ENCODE measurements at places on chromosomes 7 and 10.
A peak's percentile ranks its signal among the peaks of the same experiment; 100 is the strongest.

DNA sequence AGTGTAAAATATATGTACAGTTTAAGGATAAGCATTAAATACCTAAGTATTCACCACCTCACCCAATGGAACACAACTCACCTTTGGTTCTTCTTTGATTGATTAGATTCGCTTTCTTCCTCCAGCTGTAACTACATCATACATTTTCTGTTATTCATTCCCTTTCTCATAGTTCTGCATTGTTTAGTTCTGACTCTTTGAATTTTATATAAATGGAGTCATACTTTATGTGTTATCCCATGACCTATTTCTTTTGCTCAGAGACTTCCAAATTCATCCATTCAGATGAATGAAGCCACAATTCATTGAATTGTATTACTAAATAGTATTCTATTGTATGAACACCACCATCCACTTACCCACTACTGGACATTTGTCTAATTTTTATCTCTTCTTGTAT, 12.3 kb downstream of the THNSL1 start:
- DNase-seq, result no peak

GRCh38 chr7:96734343-96734742, 24.7 kb upstream of the SEM1 start:
- no peak for DNase-seq

DNA sequence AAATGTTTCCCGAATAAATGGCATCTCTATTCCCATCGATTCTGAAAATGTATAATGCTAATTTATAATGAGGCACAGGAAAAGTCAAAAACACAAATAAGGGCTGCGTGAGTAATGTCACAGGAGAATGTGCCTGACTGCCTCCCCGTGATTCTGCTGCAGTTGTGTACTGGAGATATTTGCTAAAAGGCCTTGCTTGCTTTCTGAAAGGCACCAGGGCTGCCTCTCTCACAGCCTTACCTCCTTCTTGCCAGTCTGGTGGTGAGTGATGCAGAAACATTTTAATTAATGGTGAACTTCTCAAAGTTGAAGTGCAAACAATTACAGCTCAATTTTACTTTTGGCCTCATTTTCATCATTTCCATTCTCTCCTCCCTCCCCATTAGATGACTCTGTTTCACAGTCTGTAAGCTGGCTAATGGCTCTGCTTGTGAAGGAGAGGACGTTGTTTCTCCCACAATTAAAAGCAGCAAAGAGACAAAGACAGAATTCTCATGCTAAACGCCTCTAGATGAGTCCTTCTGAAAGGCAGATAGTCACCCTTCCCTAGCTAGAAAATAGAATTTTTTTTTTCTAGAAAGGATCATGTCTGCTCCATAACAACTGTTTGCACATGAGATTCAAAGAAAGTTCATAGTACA, 377.6 kb downstream of the MDFIC start:
- no peak for DNase-seq

DNA sequence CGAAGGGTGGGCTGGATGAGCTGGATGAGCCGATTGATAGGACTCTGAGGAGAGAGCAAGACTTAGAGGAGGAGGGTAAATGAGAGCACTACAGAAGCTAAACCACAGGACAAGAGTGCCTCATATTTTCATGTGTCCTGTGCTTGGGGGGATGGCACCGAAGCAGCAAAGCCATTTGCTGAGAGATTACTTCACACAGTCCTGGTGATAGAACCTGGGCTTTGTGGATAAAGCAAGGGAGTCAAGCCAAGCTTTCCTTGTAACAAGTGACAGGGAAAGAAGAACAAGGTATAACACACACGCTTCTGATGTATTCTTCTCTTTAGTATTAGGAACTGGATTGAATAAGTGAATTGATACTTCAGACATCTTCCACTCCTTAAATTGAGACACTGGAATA, 253.7 kb downstream of the ANKRD7 start:
- no peak for DNase-seq

DNA sequence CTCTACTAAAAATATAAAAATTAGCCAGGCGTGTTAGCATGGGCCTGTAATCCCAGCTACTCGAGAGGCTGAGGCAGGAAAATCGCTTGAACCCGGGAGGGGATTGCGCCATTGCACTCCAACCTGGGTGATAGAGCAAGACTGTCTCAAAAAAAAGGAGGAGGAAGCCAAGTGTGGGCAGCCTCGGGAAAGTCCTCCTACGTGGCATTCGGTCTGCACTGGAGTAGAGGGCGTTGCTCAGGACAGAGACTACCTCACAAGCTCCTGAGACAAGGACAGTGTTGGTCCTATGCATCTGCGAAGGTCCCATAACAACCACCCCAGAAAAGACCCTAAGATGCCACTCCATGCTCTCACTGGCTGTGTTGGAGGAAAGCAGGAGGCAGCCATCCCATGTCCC, 10.0 kb upstream of the SERPINE1 start:
- no peak for DNase-seq

DNA sequence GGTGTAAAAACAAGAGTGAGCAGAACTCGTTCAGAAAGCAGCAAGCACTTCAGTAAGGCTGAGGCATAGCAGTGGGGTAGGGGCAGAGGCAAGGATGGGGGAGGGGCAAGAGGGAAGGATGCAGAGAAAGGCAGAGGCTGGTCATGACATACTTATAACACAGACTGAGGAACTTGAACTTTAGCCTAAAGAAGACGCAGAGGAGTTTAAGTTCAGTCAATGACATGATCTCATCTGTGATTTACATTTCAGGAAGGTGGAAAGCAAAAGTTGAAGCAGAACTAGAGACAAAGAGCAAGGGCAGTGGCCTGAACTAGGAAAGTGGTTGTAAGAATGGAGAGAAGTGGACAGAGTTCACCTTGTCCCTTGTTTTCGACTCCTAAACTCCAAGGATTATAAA, 15.8 kb downstream of the MACC1 start:
- DNase-seq, result no peak

GRCh38 chr7:768881-769504, 41.9 kb upstream of the PRKAR1B start:
- DNase-seq, result no peak

- DNase-seq, result peak; percentile 82
Measured at GRCh38 chr7:116687801-116688201, 15.8 kb downstream of the MET start.

GRCh38 chr10:124106241-124106879, 13.0 kb upstream of the CHST15 start:
- DNase-seq, result peak; percentile 32

- DNase-seq, result no peak
Measured at GRCh38 chr10:7665767-7666166, 999 bp downstream of the ITIH5 start.
